ENCODE measurements at places on chromosomes 4 and X. TPM values are rescaled to one million over a fixed set of nuclear protein-coding genes. Genes with fewer than 3 reads are reported as not detected.

Gene TBC1D14
- 17.9 TPM for polyA plus RNA-seq

Gene DCAF4L1
- polyA plus RNA-seq, result 0.25 TPM

Gene ADAM29
- polyA plus RNA-seq, result not detected

Gene ATXN3L
- not detected for polyA plus RNA-seq

Gene AFP
- not detected for polyA plus RNA-seq

Gene DDIT4L
- polyA plus RNA-seq, result 1.5 TPM

Gene SSX4B
- not detected for polyA plus RNA-seq

Gene RTL9
- not detected for polyA plus RNA-seq

Gene GNL3L
- 1.1 TPM for polyA plus RNA-seq

Gene ENPP6
- not detected for polyA plus RNA-seq

Gene MND1
- polyA plus RNA-seq, result not detected

Gene GIMD1
- polyA plus RNA-seq, result not detected

Gene EGF
- not detected for polyA plus RNA-seq

Gene SPANXB1
- not detected for polyA plus RNA-seq

Gene CENPVL2
- polyA plus RNA-seq, result not detected

Measured in aorta (tissue), 5 donors.